ENCODE measurements at places on chromosomes 5 and 9.
A peak's percentile ranks its signal among the peaks of the same experiment; 100 is the strongest.

DNA sequence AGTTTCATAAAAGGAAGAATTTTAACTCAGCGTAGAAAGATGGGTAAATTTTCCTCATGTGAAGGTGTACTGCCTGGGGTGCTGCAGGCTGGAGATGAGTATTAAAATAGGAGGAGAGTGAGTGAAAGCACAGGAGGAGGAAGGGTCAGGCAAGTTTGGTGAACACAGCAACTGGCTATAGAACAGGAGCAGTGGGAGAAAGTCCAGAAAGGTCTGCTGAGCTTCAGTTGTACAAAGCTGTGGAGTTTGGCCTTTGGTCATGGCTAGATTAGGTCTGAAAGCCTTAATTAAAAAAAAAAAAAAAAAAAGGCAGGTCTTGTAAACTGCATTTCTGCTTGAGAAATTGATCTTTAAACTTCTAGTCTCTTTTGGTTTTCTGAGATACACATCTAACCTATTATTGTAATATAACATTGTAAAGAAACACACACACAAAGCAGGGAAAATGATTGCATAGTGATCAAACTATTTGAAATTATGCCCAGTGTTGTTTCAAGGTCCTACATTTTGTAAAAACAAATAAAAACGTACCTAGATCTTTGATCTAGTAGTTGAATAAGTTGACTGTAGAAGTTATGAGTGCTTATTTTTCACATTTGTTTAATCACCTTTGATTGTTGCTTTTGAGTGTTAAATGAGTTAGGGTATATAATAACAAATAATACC lies 43.6 kb downstream of the MAP3K1 start:
- DNase-seq: no peak

GRCh38 chr5:3604501-3604900 lies 8.9 kb downstream of the IRX1 start:
- no peak for DNase-seq

GRCh38 chr9:89732295-89732938 lies 127.6 kb downstream of the GADD45G start:
- DNase-seq: no peak

- DNase-seq: no peak
These were observed 8.0 kb downstream of the GRK6 start for GRCh38 chr5:177434437-177434836.

DNA sequence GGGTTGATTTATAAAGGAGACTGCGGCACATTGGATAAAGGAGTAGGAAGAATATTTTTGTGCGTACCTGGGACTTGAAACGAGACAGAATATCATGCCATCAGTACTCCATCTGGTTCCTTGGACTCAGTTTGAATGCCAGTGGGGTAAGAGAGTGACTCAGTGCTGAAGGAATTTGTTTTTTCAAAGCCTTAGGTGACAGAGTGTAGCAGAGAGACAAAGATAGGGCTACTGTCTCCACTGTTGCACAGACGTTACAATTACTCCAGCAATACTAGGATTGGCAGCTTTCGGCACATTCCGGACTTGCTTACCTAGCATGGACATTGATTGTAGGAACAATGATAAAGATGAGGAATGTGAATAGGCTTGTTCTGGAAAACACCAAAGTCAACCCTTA lies 250.7 kb downstream of the KCTD16 start:
- DNase-seq: no peak

GRCh38 chr9:6024035-6024554 lies 8.7 kb upstream of the RANBP6 start:
- DNase-seq: peak; percentile 49

DNA sequence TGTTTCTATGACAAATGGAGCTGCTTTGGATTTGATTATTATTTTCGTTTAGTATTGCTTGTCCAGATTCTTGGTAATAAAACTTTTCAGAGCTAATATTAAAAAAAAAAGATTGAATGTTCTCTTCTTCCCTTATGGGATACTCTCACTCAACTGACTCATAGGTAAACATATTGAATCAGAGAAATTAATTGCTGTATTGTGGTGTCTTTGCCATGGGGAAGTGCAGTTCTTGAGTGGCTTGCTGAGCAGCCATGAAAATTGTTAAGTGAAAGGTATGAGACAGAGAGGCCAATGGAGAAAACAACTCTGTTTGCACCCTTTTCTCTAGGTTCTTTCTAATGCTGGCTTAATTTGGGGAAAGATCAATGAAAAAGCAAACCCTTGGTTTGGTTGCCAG lies 149.9 kb upstream of the HMHB1 start:
- no peak for DNase-seq

GRCh38 chr5:7794311-7794710 lies 56.6 kb downstream of the CFAP90 start:
- DNase-seq: no peak

- no peak for DNase-seq
These were observed 138.6 kb upstream of the PPP2R2B start for GRCh38 chr5:147017191-147017590.

DNA sequence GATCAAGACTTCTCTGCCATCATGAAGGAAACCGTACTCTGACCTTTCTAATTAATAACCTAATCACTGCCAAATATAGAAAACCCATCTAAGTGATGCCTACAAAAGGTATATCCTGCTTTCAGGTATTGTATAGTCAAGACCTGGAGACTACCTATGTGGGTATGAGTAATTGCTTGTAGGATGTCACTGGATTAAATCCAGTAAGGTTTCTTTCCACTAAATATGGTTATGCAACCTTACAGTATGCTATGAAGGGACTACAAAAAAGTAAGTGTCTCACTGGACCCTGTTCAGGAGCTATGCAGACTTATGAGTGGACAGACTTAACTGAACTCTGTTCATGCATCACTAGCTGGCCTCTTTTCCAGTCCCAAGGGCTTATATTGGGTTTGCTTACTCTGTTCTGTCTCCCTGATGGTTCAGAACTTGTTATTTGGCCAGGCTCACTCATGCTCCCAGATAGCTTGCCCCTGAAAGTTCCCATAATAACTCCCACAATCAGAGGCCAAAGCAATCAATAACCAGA lies 51.1 kb downstream of the PDE6A start:
- DNase-seq: no peak

DNA sequence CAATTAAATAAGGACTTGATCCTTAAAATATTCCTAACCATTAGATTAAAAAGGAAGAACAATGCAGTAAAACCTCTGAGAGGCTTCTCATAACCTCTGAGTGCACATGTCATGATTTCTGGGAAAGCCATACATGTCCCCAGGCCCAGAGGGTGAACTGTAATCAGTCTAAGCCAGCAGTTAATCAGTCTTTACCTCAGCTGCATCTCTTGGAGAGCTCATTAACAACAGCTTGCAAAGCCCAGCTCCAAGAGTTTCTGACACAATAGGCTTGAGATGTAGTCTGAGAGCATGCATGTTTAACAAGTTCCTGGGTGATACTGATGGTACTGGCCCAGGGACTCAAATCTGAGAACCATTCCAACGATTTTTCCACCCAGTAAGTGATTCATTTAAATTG lies 392.1 kb downstream of the DNAH5 start:
- DNase-seq: no peak

GRCh38 chr5:176626876-176627236 lies 3.5 kb downstream of the SNCB start:
- DNase-seq: no peak

- DNase-seq: no peak
These were observed 12.3 kb downstream of the CCNH start for GRCh38 chr5:87400305-87400899.

GRCh38 chr9:127940593-127940992 lies 2.9 kb upstream of the DPM2 start:
- DNase-seq: no peak

- no peak for DNase-seq
These were observed 3.6 kb upstream of the SLC1A3 start for GRCh38 chr5:36602704-36603321.

DNA sequence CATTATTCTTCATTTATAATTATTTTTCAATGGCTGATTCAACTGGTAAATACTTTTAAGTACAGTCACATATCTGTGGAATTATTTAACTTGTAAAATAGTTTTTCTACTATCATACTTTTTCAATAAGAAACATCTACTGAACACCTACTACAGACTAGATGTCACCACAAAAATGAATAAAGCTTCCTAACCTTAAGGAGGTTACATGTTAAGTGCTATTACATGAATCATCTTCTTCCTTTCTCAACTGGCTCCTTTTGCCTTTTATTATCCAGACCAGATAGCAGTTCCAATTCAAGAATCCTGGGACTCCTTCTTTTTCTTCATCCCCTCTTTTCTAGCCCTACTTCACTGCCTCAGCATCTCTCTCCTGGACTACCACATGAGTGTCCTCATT lies 4.7 kb downstream of the PGGT1B start:
- no peak for DNase-seq

GRCh38 chr5:23490993-23491392 lies 16.4 kb upstream of the PRDM9 start:
- no peak for DNase-seq

- no peak for DNase-seq
These were observed 196.6 kb downstream of the FANCC start for GRCh38 chr9:95120781-95121370.

- DNase-seq: no peak
These were observed 70.2 kb upstream of the TUT7 start for GRCh38 chr9:86424251-86424891.

GRCh38 chr5:74405593-74405992 lies 234.9 kb downstream of the ENC1 start:
- no peak for DNase-seq

- no peak for DNase-seq
These were observed 90.9 kb upstream of the SLCO6A1 start for GRCh38 chr5:102589661-102590060.

DNA sequence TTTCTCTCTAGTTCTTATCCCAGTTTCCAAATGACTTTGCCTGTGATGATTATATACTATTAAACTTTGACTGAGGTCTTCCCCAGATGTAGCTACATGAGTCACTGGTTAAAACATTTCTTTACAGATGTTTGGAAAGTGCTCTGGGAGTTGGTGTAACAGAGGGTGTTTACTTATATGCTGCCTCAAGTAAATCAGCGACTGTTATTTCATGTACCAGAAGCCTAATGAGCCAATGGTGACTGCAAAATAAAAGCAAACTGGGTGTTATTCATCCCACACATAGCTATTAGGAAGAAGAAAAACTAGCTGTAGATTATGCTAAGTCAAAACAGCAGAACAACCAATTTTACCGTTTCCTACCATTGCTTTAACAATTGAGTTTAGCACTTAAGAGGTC lies 929.7 kb upstream of the SEMA6A start:
- no peak for DNase-seq

DNA sequence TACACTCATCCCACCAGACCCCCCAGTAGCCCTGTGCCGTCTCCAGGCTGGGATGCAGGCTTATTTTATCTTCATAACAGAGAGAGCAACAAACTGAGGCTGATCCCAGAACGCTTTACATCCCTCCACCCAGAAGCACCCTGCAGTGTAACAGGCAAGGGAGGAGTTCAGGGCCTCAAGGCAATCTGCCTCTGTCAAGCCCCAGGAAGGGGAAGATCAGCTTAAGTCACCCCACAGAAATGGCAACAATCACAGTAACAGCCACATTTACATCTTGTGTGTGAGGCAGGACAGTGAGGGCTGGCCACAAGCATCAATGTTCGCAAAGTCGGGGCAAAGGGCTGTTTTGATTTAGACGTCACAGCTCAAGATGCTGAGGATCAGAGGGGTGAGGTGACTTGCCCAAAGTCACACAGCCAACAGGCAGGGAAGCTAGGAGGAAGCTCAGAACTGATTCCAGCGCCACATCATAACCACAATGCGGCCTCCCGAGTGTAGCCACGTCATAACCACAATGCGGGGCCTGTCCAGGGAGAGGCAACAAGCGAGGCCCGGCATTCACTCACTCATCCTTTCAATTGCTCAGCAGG lies 14.4 kb downstream of the STK10 start:
- peak; percentile 90 for DNase-seq

- no peak for DNase-seq
These were observed 88.0 kb downstream of the SEMA6A start for GRCh38 chr5:116486588-116486987.

- DNase-seq: no peak
These were observed 219.8 kb downstream of the HSPA4 start for GRCh38 chr5:133271606-133272005.

GRCh38 chr5:112784726-112785125 lies 47.0 kb downstream of the APC start:
- no peak for DNase-seq

GRCh38 chr5:145924849-145925248 lies 11.5 kb upstream of the SH3RF2 start:
- no peak for DNase-seq

GRCh38 chr5:109739741-109740728 lies 50.3 kb downstream of the MAN2A1 start:
- DNase-seq: no peak

Measured in activated CD8-positive, alpha-beta memory T cell treated with anti-CD3 and anti-CD28 coated beads, Interleukin-2, amount 10 ng/mL, durations not matched to agents 7 days and 5 days (primary cell).